ENCODE measurements at places on chromosomes 12 and 14.

DNA sequence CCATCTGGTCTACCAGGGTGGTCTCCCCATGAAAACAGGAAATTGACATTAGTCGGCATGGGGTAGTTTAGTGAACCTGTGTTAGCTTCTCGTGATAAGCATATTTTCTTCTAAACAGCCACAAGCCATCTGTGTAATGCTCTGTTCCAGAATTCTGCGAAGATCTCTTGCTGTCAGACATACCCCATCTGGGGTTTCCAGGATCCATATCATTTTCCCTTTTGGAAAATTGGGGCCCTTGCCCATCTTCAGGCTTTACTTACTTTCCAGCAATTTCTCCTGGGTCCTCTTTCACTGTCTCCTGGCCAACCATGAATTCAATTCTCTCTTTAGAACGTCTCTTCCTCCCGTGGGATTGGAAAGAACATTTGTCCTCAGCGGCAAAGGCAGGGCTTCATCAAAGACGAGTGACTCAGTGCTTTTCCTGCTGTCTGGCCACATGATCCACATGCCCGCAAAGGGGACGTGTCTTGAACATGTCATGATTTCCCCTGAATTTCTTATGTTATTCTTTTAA is 21.4 kb upstream of the NCOR2 start:
- DNase-seq, result peak; percentile 61

DNA sequence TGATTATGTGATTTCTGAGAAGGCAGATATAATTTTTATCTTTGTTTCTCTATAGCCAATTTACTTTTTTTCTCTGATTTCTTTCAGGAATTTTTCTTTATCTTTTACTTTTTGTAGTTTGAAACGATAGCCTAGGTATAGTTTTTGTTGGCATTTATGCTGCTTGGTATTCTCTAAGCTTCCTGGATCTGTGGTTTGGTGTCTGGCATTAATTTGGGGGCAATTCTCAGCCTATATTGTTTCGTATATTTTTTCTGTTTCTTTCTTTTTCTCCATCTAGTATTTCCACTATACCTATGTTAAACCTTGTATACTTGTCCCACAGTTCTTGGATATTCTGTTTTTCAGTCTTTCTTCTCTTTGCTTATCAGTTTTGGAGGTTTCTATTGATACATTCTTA is 45.0 kb downstream of the CRADD start:
- no peak for DNase-seq

GRCh38 chr12:7864601-7865150 is 8.0 kb downstream of the SLC2A14 start:
- DNase-seq, result no peak

DNA sequence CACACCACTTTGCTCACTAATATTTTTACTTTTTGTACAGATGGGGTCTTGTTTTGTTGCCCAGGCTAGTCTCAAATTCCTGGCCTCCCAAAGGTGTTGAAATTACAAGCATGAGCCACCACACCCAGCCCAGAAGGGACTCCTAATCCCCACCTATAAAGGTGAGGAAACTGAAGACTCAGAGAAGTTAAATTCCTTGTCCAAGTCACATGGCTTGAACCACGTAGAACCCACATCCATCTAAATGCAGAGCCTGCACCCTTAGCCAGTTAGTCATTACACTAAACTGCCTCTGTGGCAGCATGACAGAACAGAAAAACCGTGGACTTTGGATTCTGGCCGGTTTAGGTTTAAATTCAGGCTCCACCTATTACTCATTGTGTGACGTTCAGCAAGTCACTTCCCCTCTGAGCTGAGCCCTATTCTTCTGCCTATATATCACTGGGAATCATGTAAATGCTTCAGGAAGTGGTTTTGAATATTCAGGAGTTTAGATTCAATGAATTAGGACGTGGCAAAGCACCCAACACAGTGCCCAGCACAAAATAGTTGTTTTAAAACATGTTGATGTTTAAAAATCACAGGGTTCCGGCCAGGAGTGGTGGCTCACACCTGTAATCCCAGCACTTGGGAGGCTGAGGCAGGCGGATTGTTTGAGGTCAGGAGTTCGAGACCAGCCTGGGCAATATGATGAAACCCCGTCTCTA is 3.0 kb upstream of the CORO1C start:
- DNase-seq, result no peak

DNA sequence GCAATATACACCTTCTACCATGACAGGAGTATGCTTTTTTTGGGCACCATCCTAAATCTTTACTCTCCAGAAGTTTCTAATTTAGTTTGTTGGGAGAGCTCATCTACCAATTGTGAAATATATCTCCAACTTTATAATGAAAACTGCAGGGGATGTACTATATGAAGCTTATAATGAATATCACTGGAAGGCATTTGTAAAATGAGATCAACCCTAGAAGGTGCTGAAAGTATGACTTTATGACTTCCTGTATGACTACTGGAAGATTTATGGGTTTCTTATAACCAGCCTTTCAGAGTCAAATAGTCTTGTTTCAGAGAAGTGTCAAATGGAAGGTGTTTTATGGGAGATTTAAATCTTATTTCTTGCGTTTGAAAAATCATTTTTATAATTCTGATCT is 122.9 kb downstream of the MYRFL start:
- DNase-seq, result no peak

DNA sequence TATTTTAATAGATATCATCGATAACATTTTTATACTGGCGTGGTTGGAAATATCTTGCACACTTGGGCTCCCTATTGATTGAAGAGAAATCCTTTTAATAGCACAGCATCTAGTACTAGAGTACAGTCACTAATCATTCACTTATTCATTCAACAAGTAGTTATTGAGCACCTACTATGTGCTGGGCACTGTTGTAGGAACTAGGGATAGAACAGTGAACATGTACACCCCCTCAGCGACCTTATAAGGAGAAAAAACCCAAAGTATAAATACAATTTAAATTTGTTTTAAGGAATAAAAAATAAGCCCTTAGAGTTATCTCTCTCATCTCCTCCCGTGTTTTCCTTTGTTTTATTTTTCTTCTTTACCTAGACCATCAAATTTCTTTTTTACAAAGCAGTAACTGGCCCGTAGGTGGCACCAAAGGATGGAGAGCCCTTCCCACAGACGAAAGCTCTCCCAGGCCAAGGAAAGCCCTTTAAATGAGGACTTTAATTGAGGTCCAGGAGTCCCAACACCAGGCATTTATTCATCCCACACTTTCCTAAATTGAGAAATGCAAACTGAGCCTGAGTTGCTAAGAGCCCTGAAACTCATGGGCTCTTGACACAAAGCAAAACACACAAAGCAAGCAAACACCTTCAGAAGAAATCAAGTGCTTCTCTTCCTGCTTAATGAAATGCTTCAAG is 29.0 kb downstream of the PEBP1 start:
- DNase-seq, result no peak

- DNase-seq, result no peak
These were observed 108.6 kb downstream of the PPM1A start for GRCh38 chr14:60357551-60358149.

- DNase-seq, result no peak
These were observed 93.1 kb downstream of the DDHD1 start for GRCh38 chr14:53060046-53060445.

DNA sequence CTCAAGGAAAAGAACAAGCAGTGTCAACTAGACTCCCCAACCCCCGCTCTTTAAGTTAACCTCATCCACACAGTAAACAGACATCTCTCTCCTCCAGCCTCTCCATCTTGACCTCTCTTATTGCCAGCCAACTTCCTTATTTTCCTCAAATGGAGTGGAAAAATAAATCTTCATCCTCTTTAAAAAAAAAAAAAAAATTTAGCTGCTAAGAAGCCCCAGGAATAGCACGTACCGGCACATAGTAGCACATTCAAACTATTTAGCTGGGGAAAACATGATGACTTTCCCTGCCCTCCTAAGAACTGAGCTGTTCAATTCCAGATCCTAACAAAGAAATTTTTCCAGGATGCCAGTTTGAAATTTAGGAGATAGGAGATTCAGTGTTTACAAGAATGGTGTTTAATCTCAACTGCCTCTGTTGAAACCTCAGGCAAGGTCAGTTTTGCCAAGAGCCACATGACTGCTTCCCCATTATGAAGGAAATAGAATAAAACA is 90.8 kb downstream of the EPS8 start:
- no peak for DNase-seq

DNA sequence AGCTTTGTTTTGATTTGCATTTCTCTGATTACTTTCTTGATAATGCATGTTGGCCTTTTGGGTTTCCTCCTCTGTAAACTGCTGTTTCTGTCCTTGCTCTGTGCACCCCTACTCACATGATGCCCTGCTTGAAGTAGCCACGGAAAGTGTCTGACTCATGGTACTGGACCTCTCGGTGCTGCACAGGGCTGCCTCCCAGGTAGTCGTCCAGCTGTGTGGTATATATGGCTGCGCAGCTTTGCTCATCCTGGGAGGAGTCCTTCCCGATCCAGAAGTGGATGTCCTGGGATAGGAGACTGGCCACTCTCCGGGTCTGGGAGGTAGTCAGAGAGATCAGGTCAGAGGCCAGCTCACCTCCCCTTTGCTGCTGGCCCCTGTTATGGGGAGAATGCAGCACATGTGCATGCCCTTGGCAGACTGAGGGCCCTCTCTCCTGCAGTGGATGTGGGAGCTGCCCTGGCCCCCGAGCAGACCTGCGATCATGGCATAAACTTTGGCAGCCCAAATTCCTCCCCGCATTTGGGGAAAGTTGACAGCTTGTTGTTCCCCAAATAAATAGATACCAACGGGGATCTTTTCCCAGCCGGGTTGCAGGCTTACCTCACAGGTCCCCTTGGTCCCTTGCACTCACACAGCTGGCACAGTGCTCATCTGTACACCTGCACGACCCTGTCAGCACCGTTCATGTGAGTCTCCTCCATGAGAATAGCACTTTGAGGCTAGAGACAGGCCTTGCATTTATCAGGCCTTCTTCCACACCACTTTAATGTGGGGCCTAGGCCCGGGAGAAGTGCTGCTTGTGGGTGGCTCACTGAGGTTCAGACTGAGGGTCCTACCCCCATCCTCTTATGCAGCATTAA is 5.2 kb downstream of the AVIL start:
- no peak for DNase-seq

DNA sequence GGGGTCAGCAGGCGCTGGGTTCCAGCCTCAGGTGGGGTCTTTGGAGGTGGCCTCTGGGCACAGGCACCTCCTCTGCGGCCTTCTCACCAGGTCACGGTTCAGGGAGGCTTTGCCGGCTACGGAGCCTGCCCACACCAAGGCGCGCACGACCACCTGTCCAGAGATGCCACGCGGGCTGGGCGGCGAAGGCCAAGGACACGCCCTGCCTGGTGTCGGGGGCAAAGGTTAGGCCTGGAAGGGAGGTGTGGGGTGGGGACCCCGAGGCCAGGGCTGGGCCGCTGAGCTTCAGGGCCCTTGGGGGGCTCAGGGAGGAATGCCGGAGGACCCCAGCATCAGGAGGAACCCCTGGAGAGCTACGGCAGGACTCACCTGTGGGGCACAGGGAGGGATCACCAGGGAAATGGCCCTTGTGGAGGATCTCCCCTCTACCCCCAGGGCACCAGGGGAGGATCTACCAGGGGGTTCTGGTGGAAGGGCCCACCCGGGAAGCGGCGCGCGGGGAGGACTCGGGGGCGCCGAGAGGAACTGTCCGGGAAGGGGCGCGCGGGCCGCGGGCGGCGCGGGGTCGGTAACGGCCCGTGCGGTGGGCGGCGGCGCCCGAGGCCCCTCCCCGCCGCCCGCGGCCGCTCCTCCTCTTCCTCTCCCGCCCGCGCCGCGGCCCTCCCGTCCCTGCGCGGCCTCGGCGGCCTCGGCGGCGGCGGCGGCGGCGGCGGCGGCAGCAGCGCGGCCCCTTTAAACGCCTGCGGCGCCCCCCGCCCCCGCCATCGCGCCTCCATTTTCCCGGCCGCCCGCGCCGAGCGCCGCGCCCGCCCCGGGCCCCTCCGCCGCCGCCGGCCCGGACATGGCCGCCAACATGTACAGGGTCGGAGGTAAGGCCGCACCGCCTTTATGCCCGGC is at the start of gene MTA1:
Gene MTA1, plus strand, starts transcription at position 633 of the 897 bp plus-strand sequence. Its CDS starts 209 bp downstream, at position 842.
- no peak for DNase-seq

DNA sequence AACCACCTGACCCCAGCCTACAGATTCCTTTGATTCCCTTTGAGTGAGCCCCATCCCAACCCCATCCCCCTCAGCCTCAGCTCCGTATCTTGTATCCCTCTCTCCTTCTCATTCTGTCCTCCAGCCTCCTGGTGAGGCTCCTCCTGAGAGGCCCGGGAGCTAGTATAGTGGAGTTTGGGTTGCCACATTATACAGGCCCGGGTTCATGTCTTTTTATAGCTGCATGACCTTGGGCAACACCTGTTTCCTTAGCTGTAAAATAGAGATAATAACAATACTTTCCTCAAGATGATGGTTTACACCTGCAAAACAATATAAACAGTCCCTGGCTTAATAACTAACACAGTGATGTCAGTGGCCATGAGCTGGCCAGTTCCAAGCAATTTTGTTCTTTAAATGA is 89.8 kb downstream of the STAB2 start:
- DNase-seq, result no peak

GRCh38 chr12:17478908-17479673 is 610.9 kb downstream of the RERGL start:
- no peak for DNase-seq

- no peak for DNase-seq
These were observed 501 bp upstream of the HSP90B1 start for GRCh38 chr12:103929784-103930033.

GRCh38 chr14:60647837-60648248 is 1.4 kb downstream of the SIX1 start:
- no peak for DNase-seq

- DNase-seq, result no peak
These were observed 130.9 kb downstream of the TBX5 start for GRCh38 chr12:114275086-114275485.

- DNase-seq, result no peak
These were observed 80.4 kb downstream of the PITPNM2 start for GRCh38 chr12:123070267-123071081.

DNA sequence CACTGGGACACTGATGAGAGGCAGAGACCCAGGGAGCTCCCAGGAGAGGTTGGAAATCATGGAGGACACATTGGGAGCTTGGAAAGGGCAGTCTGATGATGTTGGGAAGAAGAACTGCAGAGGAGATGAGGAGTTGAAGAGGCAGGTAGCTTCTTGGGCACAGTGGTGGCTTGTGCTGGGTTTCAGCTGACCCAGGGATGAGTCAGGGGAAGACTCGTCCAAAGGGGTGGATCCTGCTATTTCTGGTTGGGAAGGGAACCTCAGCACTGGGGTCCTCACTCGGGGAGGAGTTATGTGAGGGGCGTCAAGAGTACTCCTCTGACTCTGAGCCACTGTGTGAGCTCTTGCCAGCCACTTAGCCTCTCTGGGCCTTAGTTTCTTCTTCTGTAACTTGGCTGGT is 11.5 kb downstream of the ADCY4 start:
- DNase-seq, result no peak

DNA sequence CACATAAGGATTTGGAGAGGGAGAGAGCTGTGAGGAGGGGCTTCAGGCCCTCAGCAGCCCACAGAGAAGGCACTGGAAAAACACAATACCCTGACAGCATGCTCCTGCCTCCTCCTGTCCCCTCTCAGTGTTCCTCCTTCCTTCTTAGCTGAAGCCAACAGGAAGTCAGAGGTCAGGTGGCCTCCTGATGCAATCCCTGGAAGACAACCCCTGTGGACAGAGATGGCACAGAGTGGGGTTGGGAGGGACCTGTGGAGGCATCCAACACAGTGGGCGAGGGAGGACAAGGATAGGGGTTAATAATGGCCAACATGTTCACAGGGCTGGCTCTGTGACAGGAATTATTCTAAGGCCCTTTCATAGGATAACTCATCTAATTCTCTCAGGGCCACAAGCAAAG is 15.4 kb upstream of the IFI27L2 start:
- no peak for DNase-seq
